Prostate gland (tissue), 2 donors: ENCODE measurements at places on chromosomes 1 and 21. TPM values are rescaled to one million over a fixed set of nuclear protein-coding genes. Genes with fewer than 3 reads are reported as not detected.

Gene SYT6
- total RNA-seq, result not detected

- DNase-seq, result no peak
Measured at GRCh38 chr1:161364332-161364731, 3.3 kb downstream of the CFAP126 start.

Gene RAB25
- 33.5 TPM for total RNA-seq

DNA sequence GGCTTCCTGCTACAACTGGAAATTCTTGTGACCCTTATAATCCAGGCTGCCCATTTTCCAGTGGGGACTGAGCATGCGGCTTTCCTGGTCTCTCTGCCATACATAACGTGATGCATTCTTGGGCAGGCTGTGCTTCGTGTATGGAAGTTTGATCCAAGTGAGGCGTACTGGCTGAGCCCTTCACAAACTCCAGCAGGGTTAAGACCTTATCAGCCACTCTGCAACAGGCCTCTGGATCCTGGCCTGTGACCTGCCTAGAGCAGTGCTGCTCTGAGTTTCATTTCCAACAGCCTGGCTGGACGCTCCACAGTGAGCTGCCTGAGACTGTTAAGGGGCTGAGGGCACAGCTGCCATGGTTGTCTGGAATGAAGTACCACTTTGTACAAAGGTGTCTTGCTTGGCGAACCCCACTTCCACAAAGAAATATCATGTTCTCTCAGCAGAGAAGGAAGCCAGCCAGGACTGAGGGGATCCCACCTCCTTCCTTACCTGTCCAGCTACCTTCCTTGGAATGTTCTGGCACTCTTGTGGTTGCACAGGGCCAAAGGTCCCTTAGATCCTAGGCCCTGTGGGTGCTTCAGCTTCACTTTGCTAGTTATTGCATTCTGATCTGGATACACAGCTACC is 28.5 kb upstream of the XPR1 start:
- no peak for DNase-seq

- no peak for DNase-seq
Measured at GRCh38 chr1:26257222-26257621, 22.7 kb upstream of the SH3BGRL3 start.

Gene ARHGEF16
- total RNA-seq, result 25.4 TPM

DNA sequence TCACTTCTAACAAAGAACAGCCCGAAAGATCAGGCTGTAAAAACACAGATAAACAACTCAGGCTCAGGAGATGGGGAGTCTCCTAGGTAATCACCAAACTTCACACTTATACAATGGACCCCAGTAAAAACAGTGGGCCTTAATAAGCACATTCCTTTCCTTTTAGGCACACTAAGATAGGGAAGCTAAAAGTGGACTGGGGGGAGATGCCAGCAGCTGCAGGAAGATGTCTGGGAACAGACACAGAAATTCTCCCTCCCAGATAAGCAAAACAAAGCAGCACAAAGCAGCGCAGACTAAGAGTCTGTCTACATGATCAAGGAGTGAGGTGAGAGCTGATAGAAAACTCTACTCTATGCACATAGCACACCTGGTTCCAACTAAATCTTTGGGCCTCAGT is 29.0 kb upstream of the CTBS start:
- DNase-seq, result no peak

DNA sequence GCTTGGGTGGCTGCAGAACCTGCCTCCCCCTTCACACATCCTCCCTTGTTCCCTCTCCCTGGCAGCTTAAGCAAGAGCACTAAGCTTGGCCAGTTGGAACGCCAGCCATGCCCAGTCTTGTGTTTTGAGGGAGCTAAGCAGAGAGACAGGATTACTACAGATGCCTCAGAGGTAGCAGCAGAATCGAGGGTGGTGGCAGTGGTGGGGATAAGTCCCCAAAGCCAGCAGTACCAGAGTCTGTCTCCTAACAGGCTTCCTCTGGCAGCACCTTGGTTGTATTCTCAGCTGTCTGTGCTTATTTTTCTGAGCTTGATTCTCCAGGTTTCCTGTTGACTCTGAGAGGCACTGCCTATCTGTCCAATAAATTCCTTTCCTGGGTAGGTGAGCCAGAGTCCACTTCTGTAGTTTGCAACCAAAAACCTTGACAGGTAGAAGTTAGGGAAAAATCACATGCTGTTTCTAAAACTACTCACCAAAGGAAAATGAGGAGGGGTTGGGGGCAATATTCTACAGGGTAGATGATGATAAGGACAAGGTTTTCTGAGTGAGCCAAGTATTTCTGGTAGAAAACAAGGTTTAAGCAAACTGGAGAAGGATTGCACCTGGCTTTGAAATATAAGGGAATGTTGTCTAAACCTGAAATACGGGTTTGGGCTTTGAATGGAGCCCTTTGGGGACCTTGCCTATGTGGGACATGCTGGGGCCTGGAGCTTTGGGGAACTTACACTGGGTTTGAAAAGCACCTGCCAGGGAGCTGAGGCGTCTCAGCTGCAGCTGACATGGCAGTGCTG is 100.8 kb downstream of the PBX1 start:
- peak; percentile 90 for DNase-seq

DNA sequence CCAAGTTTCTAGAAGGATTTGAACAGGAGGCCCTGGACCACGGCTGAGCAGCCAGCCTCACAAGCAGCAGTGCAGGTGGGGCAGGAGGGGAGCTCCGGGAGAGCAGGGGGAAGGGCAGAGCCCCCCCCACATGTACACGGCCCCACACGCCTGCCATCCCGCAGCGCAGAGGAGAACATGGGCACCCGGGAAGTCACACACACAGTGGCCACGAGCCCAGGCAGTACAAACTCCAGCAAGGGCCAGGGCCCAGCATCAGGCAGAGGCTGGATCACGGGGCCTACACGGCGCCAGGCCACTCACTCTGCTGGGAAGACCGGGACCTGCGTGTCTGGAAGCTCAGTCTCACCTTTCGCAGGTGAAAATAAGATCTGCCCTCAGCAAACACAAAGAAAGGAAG is 5.2 kb downstream of the SUMO3 start:
- no peak for DNase-seq

GRCh38 chr1:234589064-234589800 is 20.7 kb downstream of the IRF2BP2 start:
- peak; percentile 79 for DNase-seq

- no peak for DNase-seq
Measured at GRCh38 chr1:1360506-1361169, 2.3 kb upstream of the MXRA8 start.

Gene SLAMF6
- total RNA-seq, result 1.4 TPM
